Foreskin melanocyte (primary cell): ENCODE measurements at places on chromosomes 2 and 18.

- peak; percentile 11 for DNase-seq
Measured at GRCh38 chr18:75760208-75760607, 332.7 kb upstream of the SMIM21 start.

DNA sequence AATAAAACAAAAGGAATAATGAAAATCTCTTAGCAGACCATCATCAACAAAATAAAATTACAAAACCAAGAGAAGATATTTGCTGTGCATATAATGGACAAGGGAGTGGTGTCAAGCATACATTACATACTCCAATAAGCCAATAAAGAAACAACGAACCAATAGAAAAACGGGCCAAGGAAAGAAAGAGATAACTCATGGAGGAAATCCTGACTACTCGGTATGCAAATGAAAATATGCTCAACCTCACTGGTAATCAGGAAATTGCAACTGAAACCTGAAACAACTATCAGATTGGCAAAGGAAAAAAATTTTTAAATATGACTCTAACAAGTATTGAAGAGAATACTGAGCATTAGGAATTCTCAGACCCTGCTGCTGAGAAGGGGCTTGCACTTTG lies 84.7 kb downstream of the BCL2 start:
- no peak for DNase-seq

DNA sequence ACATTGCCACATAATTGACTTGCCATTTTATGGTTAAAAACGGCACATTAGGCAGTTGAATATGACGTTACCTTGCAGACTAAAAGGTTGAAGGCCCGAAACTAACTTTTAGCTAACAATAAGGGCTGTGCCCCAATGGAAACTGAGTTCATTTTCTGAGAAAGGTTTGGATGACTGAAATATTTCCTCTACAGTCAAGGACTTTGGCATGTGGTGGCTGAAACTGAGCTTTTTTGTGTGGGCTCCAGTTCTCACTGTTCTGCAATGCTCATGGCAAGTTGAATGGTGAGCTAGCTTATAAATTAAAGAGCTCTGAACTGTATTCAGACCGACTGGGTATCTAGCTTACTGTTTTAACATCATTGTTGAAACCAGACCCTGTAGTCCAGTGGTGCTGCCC lies 23.8 kb upstream of the TXNDC2 start:
- no peak for DNase-seq

DNA sequence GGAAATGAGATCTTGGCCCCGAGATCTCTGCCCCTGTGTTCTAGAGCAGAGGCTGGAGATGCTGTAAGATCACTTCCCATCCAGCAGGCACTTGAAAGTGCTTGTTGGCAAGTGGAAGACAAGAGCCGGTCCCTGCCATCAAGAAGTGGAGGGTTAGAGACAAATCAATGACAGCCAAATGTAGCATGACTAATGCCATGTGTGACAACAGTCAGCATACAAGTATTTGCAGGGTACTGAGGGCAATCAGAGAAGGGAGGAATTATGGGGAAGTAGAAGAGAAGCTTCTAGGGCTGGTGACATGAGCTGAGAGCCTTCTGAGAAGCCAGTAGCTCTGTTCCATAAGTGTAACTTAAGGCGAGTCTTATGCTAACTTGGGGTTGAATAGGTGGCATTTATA lies 58.6 kb downstream of the TMEM17 start:
- no peak for DNase-seq

GRCh38 chr18:41643427-41643826 lies 311.6 kb upstream of the PIK3C3 start:
- no peak for DNase-seq

GRCh38 chr2:236176417-236176816 lies 8.2 kb upstream of the GBX2 start:
- DNase-seq: no peak

DNA sequence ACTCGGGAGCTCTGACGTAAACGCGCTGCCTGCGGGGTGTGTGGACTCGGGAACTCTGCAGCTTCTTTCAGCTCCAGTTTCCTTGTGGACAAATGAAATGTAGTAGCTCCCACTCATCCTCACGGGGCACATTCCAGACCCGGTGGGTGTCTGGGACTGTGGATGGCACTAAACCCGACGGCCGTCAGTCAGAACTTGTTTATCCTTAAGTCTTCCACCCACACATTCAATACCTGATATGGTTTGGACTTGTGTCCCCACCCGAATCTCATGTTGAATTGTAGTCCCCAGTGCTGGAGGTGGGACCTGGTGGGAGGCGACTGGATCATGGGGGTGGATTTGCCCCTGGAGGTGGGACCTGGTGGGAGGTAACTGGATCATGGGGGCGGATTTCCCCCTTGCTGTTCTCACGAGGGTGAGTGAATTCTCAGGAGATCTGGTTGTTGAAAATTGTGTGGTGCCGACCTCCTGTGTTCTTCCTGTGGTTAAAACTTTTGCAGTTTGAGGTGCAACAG lies 81.2 kb upstream of the SNTG2 start:
- no peak for DNase-seq

DNA sequence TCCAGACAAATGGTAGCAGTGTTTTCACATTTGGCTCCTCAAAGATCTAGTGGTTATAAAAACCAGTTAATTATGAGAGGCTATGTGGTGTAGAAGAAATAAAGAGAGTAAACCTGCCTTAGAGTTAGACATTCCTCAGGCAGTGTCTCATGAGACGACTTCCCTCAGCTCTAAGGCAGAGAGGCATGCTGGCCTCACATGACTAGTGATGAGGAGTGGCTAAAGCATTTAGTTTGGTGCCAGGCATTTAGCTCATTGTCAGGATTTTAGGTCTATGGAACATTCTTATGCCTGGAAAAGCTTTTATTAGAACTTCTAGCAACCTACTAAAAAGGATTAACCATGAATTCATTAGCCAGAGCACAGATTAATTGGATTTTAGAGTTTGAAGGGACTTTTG lies 90.3 kb downstream of the RPRM start:
- no peak for DNase-seq

- DNase-seq: peak; percentile 27
Measured at GRCh38 chr2:98608962-98609604, 694 bp downstream of the UNC50 start.

DNA sequence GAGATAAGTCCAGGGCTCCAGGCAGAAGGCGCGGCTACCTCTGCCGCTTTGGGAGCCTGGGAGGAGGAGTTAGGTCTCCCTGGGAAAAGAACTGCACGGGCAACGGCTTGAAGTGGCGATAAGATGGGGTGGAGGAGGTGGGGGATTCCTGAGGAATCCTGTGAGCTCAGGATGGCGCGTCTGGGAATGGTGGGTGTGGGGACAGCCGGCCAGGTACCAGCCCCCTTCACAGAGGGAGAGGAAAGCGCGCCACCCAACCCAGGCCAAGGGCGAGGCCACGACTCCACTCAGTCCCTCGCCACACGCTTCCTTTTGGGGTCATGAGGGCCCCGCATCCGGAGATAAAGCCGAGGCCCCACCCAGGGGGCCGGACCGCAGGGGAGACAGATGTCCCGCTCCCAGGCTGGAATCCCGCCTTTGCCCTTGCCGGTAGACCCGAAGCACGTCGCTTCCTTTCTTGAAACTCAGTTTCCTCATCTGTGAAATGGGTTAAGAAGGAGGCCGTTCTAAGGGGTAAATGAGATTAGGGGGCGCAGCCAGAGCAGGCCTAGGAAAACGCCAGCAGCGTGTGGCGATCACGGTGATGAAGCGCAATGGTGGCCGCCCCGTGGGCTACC lies 1.7 kb upstream of the CTDSP1 start:
- DNase-seq: peak; percentile 63

- no peak for DNase-seq
Measured at GRCh38 chr2:64934530-64934929, 54.7 kb upstream of the SLC1A4 start.

DNA sequence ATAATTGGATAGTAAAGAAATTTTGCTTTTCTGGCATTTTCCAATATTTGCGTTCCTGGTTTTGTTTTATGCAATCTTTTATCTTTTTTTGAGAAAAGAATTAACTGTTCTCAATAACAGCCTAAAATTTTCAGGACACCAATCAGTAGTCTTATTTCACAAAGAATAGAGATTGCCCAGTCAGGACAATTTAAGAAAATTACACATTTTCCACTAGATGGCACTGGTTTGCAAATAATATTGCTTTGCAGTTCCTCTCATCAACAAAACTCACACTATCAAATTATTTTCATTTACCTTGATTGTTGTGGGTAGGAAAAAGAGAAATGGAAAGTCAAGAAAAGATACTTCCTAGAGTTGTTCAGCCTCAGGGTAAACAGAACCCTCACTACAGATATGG lies 2.4 kb upstream of the RBM45 start:
- DNase-seq: peak; percentile 25

- no peak for DNase-seq
Measured at GRCh38 chr2:36960773-36961172, 5.6 kb downstream of the STRN start.

GRCh38 chr2:28129955-28130695 lies 239.6 kb downstream of the BABAM2 start:
- DNase-seq: no peak

DNA sequence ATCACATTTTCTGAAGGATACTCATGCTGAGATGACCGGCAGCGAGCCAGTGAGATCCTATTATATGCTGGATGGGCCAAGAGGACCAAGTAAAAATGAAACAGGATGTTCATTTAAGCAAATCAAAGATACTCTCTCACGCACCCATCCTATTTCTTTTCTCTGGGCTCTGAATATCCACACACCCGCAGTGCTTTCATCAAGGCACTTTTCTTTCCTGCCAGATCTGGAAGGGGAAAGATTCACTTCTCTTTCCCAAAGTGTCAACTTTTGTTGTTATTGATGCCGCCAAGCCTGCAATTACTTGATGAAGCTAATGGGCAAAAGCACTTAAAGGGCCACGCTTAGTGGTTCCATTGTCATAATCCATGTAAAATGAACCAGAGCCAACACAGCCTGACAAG lies 191.9 kb upstream of the CHAC2 start:
- DNase-seq: no peak

DNA sequence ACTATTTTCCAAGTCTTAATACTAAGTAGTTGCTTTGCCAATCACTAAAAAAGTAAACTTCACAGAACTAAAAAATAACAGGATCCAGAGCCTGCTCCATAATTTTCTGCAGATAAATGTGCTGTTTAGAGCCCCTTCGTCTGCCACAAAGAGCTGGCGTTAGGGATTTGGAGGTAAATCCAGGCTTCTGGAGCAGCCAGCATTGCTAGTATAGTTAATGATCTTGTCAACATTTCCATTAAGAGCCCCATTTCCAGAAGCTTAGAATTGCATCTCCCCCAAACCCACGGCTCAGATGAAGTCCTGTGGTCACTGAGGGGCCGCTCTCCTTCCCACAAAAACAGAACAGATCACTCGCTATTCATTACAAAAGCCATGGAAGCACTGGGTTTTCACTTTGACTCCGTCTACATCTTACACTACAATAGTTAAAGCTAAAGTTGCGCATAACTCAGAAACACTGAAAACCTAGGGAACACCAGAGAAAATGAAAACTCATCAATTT lies 41.9 kb downstream of the ZNF516 start:
- DNase-seq: no peak

DNA sequence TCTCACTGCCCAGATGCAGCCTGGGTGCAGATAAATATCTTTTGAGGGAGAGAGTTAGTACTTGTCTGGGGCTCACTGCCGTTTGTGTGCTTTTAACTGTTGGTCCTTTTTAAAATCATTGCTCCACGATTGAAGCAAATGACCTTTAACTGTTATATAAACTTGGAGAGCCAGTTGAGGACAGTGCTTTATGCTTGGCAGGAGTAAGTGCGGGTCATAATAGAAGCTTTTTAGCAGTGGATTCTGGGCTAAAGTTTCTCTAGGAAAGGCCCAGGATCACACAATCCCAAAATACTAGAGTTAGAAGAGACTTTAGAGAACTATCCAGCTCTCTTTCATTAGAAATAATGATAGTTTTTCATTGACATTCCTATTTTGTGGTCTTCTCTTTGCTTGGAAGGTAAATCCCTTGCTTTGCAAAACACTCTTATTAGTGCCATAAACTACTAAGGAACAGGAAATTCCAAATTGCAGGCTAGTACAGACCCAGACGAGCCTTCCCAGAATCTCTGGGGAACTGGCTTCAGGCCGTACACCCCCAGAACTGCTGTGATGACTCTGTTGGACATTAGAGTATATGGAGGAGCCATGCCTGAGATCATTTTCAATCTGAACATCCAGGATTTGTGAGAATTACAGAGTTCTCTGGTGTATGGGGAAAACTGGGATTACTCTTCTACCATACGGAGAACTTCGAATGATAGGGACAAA lies 19.1 kb downstream of the LIMS1 start:
- no peak for DNase-seq

- no peak for DNase-seq
Measured at GRCh38 chr2:204650611-204651010, 105.3 kb downstream of the PARD3B start.

GRCh38 chr2:24122366-24123194 lies 554 bp downstream of the PFN4 start:
- no peak for DNase-seq

DNA sequence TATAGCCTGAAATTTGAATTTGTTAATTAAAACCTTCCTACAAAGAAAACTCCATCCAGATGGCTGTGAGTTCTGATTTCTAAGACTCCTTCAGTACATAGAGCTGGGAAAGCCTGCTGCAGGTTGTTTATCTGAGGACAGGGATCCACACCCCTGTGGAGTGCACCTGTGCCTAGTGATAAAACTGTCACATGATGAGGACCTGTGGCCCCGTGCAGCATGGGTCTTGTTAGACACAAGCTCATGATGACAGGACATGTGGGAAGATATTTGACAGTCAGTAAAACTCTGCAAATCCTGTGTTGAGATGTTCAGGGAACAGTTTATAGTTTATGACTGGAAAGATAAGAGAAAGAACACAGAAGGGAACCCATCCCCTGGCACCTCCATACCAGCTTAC lies 133.2 kb upstream of the TMEM18 start:
- DNase-seq: no peak

GRCh38 chr2:237184192-237184918 lies 98.7 kb downstream of the COPS8 start:
- DNase-seq: no peak

DNA sequence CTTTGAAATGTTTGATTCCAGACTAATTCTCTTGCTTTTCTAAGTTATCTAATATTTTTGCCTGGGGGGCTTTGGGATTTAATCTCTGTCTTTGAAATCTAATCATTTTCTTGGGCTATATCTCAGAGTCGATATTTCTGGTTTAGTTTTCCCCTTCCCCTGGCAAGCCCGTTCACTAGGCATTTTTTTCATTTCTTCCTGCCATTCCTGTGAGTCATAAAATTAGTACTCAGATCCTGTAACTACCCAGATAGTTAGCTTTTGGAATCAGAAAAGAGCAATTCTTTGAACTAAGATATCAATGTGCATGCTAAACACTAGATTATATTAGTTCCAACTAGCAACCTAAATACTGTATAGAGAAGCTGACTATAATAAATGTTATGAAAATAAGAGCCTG lies 29.4 kb upstream of the RNF149 start:
- no peak for DNase-seq

- DNase-seq: no peak
Measured at GRCh38 chr2:237824085-237824484, 25.5 kb downstream of the RBM44 start.

DNA sequence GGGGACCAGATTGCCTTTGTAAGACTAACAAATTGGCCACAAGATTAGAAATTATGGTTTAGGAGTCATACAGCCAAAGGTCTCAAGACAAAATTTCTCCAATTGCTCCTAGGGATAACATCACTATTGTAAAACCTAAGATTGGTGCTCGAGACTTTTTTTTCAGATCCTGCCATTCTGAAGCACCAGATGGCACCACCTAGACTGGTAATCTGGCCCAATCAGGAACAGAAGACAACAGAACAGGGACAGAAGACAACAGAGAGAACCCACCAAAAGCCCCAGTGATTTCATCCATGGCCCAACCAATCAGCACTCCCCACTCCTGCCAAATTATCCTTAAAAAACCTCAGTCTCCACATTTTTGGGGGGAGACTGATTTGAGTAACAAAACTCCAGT lies 66.8 kb downstream of the LINC00305 start:
- DNase-seq: no peak
